ENCODE measurements at places on chromosomes 12 and 14. TPM values are rescaled to one million over a fixed set of nuclear protein-coding genes. Genes with fewer than 3 reads are reported as not detected.
A peak's percentile ranks its signal among the peaks of the same experiment; 100 is the strongest.

DNA sequence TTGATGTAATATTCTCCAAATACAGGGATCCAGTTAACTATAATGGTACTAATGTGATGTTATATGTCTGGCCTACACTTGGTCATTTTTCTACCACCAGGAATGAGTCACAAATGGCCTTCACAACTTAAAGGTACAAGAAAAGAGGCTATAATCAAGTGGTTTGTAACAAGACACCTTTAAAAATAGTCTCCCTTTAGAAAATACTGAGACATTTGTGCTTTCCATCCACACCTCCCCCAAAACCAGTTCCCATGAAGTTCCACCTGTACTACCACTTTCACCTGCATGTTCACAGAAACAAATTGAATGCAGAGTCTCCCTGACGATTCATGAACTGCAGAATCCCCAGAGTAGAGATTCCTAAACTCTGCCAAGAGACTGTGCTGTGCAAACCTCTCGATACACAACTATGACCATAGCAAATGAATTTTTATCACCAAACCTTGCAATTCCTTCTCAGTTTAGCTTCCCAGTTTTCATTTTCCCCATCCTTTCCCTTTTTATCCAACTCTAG, 6.0 kb downstream of the BTG1 start:
- DNase-seq: no peak

GRCh38 chr12:22687361-22688076, 62.5 kb downstream of the ETNK1 start:
- peak; percentile 84 for DNase-seq

GRCh38 chr12:88998421-88998820, 353.9 kb downstream of the DUSP6 start:
- no peak for DNase-seq

- no peak for DNase-seq
Observed at GRCh38 chr12:120261951-120262851, 3.3 kb downstream of the PXN start.

- DNase-seq: no peak
Observed at GRCh38 chr12:121524196-121524916, 56.5 kb downstream of the KDM2B start.

- DNase-seq: no peak
Observed at GRCh38 chr14:56241461-56241860, 123.2 kb downstream of the PELI2 start.

DNA sequence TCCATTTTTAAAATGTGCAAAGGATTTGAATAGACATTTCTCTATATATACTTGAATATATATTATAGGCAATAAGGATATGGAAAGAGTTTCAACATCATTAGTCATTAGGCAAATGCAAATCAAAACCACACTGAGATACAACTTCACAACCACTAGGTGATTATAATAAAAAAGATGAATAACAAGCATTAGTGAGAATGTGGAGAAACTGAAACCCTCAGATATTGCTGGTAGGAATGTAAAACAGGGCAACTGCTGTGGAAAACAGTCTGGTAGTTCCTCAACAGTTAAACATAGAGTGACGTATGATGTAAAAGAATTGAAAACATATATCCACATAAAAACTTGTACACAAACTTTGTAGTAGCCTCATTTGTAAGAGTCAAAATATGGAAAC, 11.7 kb upstream of the BATF start:
- DNase-seq: no peak

DNA sequence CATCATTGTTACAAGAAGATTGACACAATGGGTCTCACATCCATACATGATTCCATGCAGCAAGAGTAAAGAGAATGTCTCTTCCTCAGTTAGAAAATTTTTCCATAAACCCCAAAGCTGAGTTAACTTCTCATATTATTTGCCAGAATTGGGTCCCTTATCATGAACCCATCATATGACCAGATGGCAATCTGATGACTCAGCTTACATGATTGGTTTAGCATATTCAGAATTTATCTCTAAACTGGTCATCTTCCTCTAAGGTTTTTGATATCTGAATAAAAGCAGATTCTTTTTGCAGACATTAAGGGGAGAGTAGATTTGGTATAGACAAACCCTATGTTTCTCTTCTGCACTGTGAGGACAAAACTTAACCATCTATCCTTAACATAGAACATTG, 174.9 kb downstream of the PIK3C2G start:
- no peak for DNase-seq

DNA sequence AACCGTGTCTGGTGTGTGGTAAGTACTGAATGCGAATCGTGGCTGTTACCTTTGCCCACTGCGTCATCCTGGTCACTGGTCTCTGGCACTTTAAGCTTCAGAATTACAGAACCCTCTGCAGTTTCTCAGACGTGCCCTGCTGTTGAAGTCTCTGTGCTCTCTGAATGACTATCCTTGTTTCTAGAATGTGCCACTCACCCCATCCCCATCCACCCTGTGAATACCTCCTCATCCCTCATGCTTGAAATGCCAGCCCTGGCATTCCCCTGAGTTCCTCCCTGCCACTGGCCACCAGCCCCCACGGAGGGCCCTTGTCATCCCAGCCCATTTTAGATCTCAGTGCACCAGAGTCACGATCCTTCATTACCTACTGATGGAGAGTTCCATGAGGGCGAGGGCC, 21.3 kb downstream of the TPCN1 start:
- DNase-seq: no peak

DNA sequence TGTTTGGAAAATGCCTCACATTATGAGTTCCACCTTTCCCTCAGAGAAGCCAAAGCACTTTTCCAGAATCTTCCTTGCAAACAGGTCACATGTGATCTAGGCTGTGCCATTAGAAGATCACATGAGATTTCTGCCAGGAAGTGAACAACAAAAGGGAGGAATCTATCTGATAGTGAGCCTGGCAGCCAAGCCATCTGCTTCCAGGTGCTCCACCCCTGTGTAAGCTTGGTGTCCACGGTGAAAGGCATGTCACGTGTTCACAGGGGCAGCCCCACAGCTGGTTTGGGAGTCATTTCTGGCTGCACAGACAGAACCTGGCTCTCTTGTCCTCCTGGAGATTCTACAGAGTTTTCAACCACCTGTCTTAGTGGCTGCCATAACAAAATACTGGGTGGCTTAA, 3.5 kb upstream of the KSR2 start:
- DNase-seq: no peak

DNA sequence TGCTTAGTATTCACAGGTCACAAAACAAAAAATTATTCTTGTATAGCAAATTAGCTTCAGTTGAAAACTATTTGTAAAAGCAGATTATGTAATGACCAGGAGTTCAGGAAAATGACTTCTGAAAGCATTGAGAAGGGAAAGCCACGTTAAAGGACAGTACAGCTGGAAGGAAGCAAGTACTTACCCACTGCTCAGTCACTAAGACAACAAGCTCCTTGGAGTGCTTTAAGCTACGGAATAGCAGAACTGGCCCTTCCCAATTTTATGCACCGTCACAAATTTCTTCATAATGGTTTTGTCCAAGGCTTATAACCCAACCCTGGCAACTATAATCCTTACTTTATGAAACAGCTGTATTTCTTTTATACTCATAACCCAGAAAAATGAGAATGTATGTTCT, 13.0 kb upstream of the SNAPC1 start:
- DNase-seq: no peak

DNA sequence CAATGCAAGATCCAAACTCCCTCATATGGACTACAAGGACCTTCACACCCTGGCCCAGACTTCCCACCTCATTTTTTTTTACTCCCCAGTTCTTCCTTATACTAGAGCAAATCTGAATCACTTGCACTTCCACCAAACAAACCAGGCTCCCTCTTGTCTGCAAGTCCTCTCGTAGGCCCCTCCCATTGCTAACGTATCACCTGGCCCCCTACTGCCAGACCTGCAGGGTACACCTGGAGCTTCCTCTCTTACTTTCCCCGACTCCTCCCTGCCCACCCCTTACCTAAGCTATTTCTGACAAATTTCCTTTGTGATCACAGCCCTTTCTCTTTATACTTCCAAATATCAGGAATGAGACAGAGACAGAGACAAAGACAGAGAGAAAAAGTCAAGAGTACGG, 463.9 kb downstream of the GALC start:
- no peak for DNase-seq

DNA sequence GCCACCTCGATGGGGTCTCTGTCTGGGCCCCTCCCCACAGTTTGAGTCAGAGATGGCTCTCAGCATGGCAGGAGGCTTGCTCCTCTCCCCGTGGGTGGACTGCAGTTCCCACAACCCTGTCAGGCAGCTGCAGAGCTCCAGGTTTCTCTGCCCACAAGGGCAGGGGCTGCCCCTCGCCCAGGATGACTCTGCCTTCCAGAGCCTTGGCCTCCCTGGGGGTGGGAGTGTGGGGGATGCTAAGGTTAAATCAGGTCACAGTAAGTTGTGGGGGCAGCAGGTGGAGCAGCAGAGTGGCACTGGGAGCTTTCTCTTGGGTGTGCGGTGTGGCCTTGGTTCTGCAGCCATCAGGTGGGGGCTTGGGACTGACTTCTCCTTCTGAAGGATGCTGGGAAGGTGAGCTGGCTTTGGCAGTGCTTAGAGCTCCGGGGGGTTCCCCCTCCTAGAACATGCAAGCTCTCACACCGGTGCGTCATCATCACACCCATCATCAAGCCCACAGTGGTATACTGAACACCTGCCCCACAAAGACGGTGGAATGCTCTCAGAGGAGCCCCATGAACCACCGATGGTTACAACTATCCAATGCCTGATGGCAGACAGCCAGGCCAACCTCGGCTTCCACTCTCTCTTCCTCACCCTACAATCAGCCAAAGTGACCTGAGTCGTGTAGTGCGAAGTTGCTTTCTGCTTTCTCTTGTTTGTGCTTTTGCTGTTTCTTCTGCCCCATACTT, 39.7 kb downstream of the ERH start:
- no peak for DNase-seq

- no peak for DNase-seq
Observed at GRCh38 chr14:80095623-80096022, 115.7 kb downstream of the DIO2 start.

GRCh38 chr14:33777681-33778080, 173.2 kb downstream of the EGLN3 start:
- DNase-seq: no peak

- no peak for DNase-seq
Observed at GRCh38 chr12:127081058-127081457, 1185.9 kb upstream of the TMEM132C start.

The LACRT gene
- total RNA-seq: not detected

The TSPAN19 gene
- total RNA-seq: 0.35 TPM

The MYH6 gene
- total RNA-seq: not detected

The CLEC1B gene
- not detected for total RNA-seq

Measured in glomerular endothelial cell (primary cell).